H9 (cell line): ENCODE measurements at places on chromosomes 1 and 21. TPM values are rescaled to one million over a fixed set of nuclear protein-coding genes. Genes with fewer than 3 reads are reported as not detected.
A peak's percentile ranks its signal among the peaks of the same experiment; 100 is the strongest.

- no peaks in the 10 kb centered on the region for H3K27me3 ChIP-seq
- H3K27ac ChIP-seq: no peak overlapping the region
- H3K4me3 ChIP-seq: no peak overlapping the region
- no peaks in the 10 kb centered on the region for H3K4me1 ChIP-seq
- no peak for DNase-seq
Measured at GRCh38 chr1:27103498-27103897, 51.4 kb downstream of the SLC9A1 start.

DNA sequence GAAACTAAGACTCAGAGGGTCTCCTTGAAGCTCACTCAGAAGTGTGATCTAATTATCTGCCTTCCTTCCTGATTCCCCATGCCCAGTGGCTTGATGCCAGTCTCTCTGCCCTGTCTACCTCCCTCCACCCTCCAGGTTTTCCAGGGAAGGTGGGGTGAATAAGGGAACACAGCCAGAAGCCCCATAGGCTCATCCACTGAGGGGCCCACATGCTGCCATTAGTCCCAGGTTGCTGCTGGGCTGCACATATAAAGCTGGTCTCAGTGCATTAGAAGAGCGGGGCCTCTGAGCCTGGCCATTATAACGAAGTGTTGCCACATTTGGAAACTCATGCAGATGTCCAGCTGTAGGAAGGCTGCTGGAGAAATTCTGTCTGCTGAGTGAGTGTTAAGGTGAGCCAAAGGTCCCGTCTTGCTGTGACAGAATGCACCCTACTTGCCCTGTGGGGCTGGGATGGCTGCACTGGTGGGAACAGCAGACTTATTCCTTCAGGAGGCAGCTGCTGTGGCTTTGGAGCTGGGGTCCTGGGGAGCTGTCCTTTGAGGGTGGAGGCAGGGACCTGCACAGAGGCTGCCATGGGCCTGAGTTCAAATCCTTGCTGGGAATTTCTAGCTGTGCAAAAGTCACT lies 2.9 kb downstream of the ADORA1 start:
- no peaks in the 10 kb centered on the region; the same call in 1 of the 2 replicates for H3K27me3 ChIP-seq
- H3K27ac ChIP-seq: no peak overlapping the region
- H3K36me3 ChIP-seq: no peaks in the 10 kb centered on the region
- H3K4me1 ChIP-seq: peaks cover 2% of the 10 kb centered on the region; the same call in 1 of the 2 replicates
- no peak overlapping the region for H3K4me3 ChIP-seq
- DNase-seq: peak; percentile 15

Gene KISS1
- 0.59 and 0.68 TPM in 2 replicates for total RNA-seq

DNA sequence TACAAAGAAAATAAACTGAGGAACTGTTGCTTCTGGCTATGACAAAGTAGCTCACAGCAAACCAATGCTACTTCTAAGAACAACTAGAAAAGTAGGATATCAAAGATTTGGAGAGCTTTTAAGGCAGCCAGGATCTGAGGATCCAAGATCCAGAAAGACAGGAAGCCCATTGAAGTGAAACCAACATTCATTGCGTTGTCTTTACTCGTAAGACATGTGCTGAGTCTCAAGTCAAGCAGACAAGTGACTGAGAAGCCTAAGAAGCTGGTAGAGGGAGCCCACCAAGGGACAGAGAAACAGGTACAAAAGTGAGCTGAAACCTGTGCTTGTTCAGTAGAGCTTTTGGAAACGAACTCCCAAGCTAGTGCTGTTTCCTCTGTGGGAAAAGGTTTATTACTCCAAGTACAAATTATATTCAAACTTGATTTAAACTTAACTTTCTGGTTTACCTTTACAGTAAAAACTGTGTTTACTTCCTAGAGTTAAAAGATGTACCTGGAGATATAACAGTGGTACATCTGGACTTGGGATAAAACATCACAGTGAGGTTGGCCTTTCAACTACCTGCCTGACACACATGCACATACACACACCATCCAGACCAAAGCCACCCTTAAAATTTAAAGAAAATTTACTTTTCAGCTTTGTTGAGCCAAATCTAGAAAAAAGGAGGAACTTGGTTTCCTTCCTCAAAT lies 41.2 kb downstream of the NME7 start:
- no peaks in the 10 kb centered on the region; the same call in 1 of the 2 replicates for H3K4me1 ChIP-seq
- H3K27ac ChIP-seq: no peak overlapping the region
- H3K36me3 ChIP-seq: peaks cover 5% of the 10 kb centered on the region
- no peak for DNase-seq
- H3K27me3 ChIP-seq: no peaks in the 10 kb centered on the region

Gene SERINC2
- 14.1 and 14.7 TPM in 2 replicates for total RNA-seq

Gene EPHA2
- 32.8 and 33.1 TPM in 2 replicates for total RNA-seq

GRCh38 chr1:86018283-86018923 lies 138.2 kb downstream of the COL24A1 start:
- no peak overlapping the region for H3K4me3 ChIP-seq
- H3K4me1 ChIP-seq: no peaks in the 10 kb centered on the region
- H3K27ac ChIP-seq: no peak overlapping the region
- DNase-seq: no peak

DNA sequence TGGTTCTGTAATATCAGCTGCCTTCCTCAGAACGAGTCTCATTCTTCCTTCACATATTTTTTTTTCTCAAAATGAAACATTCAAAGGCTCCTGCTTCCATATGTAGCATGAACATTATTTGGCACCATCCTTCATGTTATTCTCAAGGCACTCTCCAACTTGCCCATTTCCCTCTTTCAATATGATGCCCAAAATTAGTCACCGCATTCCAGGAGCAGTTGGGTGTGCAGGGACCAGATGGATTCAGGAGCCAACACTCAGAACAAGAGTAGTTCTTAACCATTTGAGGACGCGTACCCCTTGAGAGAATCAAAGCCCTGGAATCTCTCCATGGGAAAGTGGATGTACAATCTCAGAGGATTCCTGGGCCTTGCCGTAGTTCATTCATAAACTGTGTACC lies 50.3 kb downstream of the KCNK1 start:
- no peaks in the 10 kb centered on the region for H3K4me1 ChIP-seq
- no peaks in the 10 kb centered on the region for H3K27me3 ChIP-seq
- H3K36me3 ChIP-seq: peaks cover 14% of the 10 kb centered on the region
- no peak for DNase-seq
- H3K27ac ChIP-seq: no peak overlapping the region

GRCh38 chr1:24149866-24150233 lies 6.9 kb upstream of the IL22RA1 start:
- no peaks in the 10 kb centered on the region for H3K27me3 ChIP-seq
- peak overlapping the region; percentile 53 for H3K4me3 ChIP-seq
- H3K36me3 ChIP-seq: no peaks in the 10 kb centered on the region
- DNase-seq: no peak
- H3K4me1 ChIP-seq: no peaks in the 10 kb centered on the region; the same call in 1 of the 2 replicates
- no peak overlapping the region for H3K27ac ChIP-seq

Gene COP1
- total RNA-seq: 41.3 and 44.6 TPM in 2 replicates

GRCh38 chr1:208756339-208756981 lies 512.3 kb upstream of the PLXNA2 start:
- no peaks in the 10 kb centered on the region for H3K27me3 ChIP-seq
- no peak for DNase-seq
- H3K27ac ChIP-seq: no peak overlapping the region
- no peaks in the 10 kb centered on the region for H3K4me1 ChIP-seq

DNA sequence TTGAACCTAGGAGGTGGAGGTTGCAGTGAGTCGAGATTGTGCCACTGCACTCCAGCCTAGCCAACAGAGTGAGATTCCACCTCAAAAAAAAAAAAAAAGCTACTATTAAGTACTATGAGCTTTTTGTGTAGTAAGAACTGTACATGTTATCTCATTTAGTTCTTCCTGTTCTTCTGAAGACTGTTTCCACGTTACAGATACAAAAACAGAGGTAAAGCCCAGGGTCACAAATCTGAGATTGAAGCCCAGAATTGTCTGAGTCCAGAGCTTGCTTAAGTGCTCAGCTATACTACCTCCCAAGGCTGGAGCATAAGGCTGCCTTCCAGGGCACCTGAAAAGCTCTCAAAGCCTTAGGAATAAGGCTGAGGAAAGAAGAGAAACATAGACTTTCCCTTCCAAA lies 2.9 kb downstream of the FABP3 start:
- H3K27me3 ChIP-seq: no peaks in the 10 kb centered on the region
- peaks cover 16% of the 10 kb centered on the region for H3K4me1 ChIP-seq
- H3K27ac ChIP-seq: no peak overlapping the region
- H3K4me3 ChIP-seq: no peak overlapping the region
- H3K36me3 ChIP-seq: peaks cover 10% of the 10 kb centered on the region; the same call in 2 of the 3 replicates
- no peak for DNase-seq

DNA sequence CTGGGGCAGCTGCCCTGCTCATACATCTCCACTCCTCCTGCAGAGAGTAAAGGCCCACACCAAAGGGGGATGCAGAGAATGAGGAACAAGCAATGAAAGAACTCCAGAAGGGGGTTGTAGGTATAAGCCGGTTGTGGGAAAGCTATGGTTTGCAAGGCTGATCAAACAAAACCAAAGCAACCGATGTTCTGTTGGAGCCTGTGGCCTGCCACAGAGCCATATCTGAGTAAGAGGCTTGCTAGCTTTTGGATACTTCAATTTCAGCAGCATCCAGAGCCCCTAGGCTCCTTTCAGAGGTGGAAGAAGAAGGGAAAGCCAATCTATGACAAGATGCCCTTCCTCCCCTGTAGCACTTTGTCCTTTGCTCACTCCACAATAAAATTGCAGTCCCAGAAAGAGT lies 163.2 kb downstream of the RRAGC start:
- no peaks in the 10 kb centered on the region; the same call in 1 of the 2 replicates for H3K4me1 ChIP-seq
- H3K36me3 ChIP-seq: no peaks in the 10 kb centered on the region
- H3K27ac ChIP-seq: no peak overlapping the region
- H3K27me3 ChIP-seq: no peaks in the 10 kb centered on the region
- H3K4me3 ChIP-seq: no peak overlapping the region

DNA sequence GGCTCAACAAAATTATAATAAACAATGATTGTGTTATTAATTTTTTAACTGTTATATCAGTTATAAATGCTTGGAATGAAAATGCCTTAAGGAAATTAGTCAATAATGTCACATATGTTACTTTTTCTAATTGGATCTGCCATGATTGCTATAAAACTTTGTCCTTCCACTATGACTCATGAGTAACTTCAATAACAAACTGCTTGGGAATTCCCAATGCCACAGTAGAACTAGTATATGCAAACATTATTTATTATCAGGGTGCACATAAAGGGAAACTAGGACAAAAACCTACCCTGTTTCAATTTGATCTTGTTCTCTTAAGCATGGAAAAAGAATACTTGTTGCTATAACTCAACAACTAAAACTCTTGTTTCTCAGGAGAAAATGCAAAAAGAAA lies 59.1 kb upstream of the PDC start:
- H3K36me3 ChIP-seq: peaks cover 18% of the 10 kb centered on the region
- no peak overlapping the region for H3K4me3 ChIP-seq
- H3K27ac ChIP-seq: no peak overlapping the region
- DNase-seq: no peak

DNA sequence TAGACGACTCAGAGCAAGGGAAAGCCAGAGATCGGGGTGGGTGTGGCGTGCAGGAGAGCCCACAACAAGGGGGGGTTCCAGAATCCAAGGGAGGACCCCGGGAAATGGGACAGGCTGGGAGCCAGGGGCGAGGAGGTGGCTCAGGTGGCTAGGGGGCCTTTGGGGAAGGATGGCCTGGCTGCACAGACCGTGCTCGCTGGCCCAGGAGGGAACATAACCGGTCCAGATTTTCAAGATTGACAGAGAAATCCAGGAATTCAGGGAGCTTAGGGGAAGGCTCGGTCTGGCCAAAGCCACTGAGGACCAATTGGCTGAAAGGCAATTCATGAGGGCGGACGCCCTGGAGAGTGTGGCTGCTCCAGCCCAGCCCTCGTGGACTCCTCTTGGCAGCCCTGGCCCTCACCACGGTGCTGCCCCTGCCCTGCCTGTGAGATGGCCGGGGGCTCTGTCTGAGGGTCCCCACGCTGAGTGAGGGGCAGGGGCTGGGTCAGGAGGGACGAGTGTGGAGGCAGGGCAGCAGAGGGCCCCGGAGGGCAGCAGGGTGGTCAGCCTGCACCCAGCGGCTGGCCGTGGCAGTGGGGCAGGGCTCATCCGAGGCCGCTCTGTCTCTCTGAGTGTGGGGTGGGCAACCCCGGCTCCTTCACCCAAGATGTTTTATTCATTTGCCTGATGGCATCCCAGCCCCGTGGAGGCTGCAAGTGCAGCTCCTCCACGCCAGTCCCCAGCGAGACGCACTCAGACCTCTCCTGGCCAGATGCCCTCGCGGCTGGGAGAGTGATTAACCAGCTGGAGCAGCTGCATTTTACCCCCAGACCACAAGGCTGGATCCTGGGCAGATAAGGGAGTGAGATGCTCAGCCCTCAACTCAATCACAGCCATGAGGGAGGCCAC lies 5.6 kb upstream of the LRRC3 start:
- H3K4me3 ChIP-seq: no peak overlapping the region
- H3K36me3 ChIP-seq: no peaks in the 10 kb centered on the region
- H3K27ac ChIP-seq: no peak overlapping the region
- H3K4me1 ChIP-seq: no peaks in the 10 kb centered on the region
- peak; percentile 17 for DNase-seq

Gene MYOM3
- 0.07 and 0.11 TPM in 2 replicates for total RNA-seq

DNA sequence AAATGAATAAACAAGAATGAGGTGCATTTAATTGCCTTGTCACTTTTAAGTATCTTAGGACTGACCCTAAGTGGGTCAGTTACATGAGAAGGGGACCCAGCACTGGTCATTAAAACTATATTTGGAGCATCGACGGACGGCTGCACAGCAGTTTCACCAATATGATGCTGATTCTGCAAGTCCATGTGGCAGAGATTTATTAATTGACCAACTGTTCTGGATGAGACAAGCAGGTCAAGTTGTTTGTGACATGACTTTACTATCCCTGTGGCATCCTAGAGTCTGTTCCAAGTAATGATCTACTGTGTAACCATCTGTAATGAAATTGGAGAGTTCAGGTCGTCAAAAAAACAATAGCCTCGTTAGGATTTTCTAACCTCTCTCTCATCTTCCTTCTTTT lies 9.5 kb downstream of the AMPD1 start:
- no peak overlapping the region for H3K4me3 ChIP-seq
- H3K27me3 ChIP-seq: no peaks in the 10 kb centered on the region
- no peak overlapping the region for H3K27ac ChIP-seq
- no peak for DNase-seq
- no peaks in the 10 kb centered on the region for H3K4me1 ChIP-seq

Gene RNU5D-1
- total RNA-seq: not detected in 2 replicates

DNA sequence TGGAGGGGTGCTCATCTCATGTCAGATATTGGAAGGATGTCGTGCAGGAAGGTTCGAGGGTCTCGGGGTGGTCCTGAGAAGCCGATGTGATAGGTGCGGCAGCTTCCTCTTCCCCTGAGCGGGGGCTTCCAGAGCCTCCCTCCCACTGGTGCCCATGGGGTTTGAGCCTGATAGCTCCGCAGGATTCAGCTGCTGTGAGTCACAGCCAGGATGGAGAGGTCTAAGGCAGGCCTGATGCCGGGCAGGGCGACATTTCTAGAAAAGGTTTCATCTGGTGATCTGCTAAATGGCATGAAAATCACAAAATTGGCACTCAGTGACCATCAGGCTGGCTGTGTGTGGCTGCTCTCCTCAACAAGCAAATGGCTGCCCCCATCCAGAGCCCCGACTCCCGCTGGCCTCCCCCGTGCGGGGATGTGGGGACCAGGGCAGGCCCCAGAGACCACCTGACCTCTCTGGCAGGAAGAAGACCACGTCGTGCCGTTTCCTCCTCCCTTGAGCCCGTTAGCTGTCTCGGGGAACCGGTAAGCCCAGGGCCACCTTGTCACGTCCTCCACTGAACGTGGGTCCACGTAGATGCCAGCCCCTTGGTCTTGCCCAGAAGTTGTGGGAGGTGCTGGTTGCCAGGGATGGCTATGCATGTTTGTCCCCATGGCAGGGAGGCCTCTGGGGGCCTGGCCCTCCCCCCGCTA lies 66.1 kb downstream of the SKI start:
- H3K4me3 ChIP-seq: no peak overlapping the region
- no peaks in the 10 kb centered on the region; the same call in 1 of the 2 replicates for H3K36me3 ChIP-seq
- no peaks in the 10 kb centered on the region for H3K27me3 ChIP-seq
- no peak overlapping the region for H3K27ac ChIP-seq

Gene VHLL
- total RNA-seq: not detected in 2 replicates
